ENCODE measurements at places on chromosomes 1 and 21. TPM values are rescaled to one million over a fixed set of nuclear protein-coding genes. Genes with fewer than 3 reads are reported as not detected.

Gene NTMT2
- not detected for total RNA-seq

Gene OR14A2
- not detected for total RNA-seq

Gene MROH7
- 0.68 TPM for total RNA-seq

GRCh38 chr1:77948841-77949424, 29.9 kb downstream of the FUBP1 start:
- no peaks in the 10 kb centered on the region for H3K36me3 ChIP-seq
- no peak overlapping the region for H3K27ac ChIP-seq

DNA sequence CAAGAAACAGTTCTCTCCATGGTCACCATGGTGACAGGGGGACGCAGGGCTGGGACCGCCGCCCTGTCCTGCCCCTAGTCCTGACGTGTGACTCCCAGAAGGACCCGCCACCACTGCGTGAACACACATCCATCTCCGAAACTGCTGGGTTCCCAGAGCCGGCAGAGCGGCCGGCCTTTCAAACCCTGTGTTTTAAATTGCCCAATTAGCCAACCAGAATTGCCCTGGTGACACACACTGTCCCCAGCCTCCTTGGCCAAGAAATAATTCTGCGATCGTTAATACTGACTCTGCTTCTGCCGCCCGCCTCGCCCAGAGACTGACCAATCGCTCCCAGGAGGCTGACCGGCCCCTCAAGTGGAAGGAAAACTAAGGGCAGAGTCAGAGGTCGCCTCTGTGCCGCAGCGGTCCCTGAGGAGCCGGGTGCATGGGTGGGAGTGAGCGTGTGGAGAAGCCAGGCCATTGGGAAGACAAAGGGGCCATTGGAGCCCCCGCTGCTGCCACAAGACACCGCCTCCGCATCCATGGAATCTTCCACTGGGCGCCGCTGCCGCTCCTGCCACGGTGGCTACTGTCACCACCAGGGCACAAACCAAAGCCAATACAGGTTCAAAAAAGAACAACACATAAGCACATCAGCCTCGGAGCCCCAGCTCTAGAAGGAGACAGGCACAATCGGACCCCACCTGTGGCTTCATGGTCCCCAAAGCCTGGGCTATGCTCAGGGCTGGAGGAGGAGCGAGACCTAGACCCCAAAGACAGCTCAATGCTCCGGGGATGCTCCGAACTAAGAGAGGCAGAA, 273.2 kb downstream of the NPHP4 start:
- H3K36me3 ChIP-seq: no peaks in the 10 kb centered on the region
- no peak for DNase-seq
- H3K27ac ChIP-seq: no peak overlapping the region
- H3K4me1 ChIP-seq: no peaks in the 10 kb centered on the region
- no peak overlapping the region for H3K4me3 ChIP-seq

DNA sequence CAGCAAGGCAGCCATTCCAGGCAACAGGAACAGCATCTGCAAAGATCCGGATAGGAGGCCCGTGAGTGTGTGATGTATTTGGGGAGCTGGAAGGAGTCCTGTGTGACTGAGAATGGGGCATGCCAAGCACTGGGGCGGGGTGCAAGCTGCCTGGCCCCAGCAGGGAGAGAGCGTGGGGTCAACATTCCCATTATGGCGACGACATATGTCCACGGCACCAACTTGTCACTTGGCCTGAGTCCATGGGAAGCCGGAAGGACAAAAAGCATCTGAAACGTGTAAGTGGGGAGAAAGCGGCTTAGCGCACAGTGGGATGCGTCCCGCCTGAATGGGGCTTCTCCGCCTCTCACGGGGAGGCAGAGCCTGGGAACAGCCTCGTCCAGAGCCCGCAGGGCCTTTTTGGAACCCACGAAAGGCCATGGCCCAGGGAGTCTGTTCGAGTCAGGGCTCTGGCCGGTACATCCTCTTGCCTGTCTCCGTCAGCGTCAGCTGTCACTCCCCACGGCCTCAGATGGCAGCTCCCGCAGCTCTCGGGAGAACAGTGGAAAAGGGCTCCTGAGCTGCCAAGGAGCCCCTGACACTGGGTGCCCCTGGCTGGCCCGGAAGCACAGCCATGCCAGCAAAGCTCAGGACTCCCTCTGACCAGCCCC, 12.4 kb downstream of the EPHB2 start:
- no peak for DNase-seq
- H3K4me1 ChIP-seq: peaks cover under 1% of the 10 kb centered on the region

- H3K36me3 ChIP-seq: no peaks in the 10 kb centered on the region
- H3K4me1 ChIP-seq: no peaks in the 10 kb centered on the region
- H3K27ac ChIP-seq: no peak overlapping the region
- DNase-seq: no peak
- H3K27me3 ChIP-seq: peaks cover 46% of the 10 kb centered on the region
- H3K4me3 ChIP-seq: no peak overlapping the region
These were observed 93.3 kb downstream of the IGSF21 start for GRCh38 chr1:18200918-18201317.

GRCh38 chr1:117828201-117828600, 101.2 kb downstream of the GDAP2 start:
- H3K4me1 ChIP-seq: no peaks in the 10 kb centered on the region

DNA sequence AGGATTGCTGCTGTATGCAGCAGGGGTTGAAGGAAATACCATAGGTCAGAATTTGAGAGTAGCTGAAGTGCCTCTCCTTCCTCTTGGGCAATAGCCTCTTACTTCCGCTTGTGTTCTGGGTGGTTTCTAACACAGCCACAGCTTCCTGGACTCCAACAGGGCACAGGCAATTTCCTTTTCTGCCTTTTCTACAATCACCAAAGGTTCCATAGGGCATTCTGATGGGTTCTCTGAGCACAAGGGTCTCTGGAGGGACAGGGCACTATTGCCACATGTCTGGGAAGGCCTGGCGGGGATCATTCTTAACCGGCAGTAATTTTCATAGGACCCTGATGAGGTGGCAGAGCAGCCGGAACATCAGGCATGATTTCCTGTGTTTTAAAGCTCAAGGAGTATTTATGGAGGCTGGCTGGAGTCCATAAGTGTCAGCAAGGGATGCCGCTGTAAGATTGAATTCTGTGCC, 5.5 kb upstream of the AGTRAP start:
- no peaks in the 10 kb centered on the region for H3K27me3 ChIP-seq
- no peak for DNase-seq
- peak overlapping the region; percentile 88 for H3K27ac ChIP-seq
- H3K4me3 ChIP-seq: no peak overlapping the region

DNA sequence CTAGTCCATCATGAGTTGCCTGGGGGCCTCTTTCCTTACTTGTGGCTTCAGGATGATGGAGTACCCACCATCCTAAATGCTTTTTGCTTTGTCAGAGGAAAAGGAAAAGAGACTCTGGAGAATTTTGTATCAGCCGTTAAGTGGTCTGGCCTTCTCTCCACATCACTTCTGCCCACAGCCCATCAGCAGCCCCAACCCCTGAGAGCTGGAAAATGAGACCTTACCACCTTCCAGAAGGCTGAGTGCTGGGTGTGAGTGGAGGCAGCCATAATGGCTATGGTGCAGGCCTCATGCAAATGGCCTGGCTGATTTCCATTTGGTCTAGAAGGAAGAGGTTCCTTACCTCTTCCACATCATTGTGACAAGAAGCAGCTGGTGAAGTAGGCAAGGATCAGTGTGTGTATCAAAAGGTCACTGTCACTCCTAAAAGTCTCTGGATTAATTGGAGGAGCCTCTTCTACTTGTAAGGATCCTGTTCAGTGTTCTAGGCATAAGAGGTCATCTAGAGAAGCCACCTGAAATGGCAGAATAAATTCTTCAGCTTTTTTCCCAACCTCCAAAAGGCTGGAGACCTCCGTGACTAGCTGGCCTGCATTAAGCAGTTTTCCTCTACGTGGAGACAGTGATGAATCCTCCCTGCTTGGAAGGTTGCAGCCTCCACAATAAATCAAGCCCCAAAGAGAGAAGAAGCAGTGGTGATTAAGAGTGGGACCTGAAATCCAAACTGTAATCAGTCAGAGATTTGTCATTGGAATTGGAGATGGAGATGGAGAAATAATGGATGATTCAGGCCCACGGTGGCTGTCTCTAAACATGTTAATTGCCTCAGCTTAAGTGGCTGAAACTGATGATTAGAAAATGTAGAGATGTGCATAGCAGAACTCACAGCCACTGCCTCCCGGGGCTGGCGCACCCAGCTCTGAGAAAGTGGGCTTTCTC, 111.5 kb downstream of the CNIH3 start:
- DNase-seq: no peak
- no peaks in the 10 kb centered on the region for H3K36me3 ChIP-seq
- no peaks in the 10 kb centered on the region for H3K27me3 ChIP-seq
- peaks cover 3% of the 10 kb centered on the region for H3K4me1 ChIP-seq
- no peak overlapping the region for H3K27ac ChIP-seq
- H3K4me3 ChIP-seq: no peak overlapping the region

GRCh38 chr1:77085109-77085508, 134.1 kb downstream of the PIGK start:
- no peaks in the 10 kb centered on the region for H3K27me3 ChIP-seq
- H3K4me3 ChIP-seq: no peak overlapping the region
- H3K4me1 ChIP-seq: no peaks in the 10 kb centered on the region
- no peaks in the 10 kb centered on the region for H3K36me3 ChIP-seq
- H3K27ac ChIP-seq: no peak overlapping the region

DNA sequence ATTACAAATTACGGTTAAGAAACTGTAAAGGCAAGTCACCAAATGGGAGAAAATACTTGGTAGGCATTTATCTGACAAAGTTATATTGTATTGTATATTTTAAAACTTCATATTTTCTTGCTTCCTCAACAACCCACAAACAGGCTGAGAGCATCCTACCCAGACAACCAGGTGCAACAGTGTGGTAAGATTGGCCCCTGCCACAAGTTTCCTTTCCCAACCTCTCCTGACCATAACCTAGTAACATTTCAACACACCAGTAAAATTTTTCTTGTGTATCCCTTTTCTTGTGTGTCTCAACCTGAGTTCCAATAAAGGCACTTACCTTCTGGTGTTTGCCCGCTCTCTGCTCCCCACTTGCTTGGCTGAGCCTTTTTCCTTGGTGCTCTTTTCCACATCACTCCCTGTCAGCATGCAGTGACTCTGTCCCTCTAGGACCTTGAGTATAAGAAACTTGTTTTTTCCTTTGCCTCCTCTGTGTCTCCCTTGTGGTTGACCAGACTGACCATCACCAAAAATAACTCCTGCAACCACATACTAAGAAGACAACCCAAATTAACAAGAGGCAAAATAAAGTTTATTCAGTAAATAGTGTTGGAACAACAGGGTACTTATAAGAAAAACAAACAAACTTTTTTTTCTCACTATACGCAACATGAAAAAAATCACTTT, 40.9 kb downstream of the FCRL3 start:
- no peak overlapping the region for H3K27ac ChIP-seq
- H3K4me1 ChIP-seq: no peaks in the 10 kb centered on the region
- H3K36me3 ChIP-seq: no peaks in the 10 kb centered on the region
- H3K27me3 ChIP-seq: no peaks in the 10 kb centered on the region
